ENCODE measurements at places on chromosomes 3 and 15.

DNA sequence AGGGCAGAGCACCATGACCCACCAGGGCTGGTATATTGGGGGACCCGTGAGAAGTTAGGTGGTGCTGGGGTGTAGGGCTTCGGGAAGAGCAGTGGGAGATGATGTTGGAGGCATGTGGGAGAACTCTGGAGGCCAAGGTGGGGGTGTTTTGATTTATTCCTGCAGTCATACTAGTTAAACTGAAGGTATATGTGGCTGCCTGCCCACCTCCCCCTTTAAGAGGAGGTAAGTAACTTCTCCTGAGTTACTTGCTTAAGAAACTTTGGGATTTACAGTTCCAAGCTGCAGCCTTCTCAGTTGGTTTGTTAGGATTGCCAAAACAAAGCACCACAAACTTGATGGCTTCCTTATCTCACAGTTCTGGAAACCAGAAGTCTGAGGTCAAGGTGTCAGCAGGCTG, 73.1 kb upstream of the AGBL1 start:
- no peak for DNase-seq

- DNase-seq = no peak
Observed at GRCh38 chr3:150396956-150397550, 11.0 kb upstream of the TSC22D2 start.

GRCh38 chr3:149376718-149377407, 586 bp downstream of the TM4SF1 start:
- no peak for DNase-seq

- no peak for DNase-seq
Observed at GRCh38 chr3:72665701-72666446, 182.4 kb downstream of the SHQ1 start.

GRCh38 chr3:54527953-54528352, 399.9 kb downstream of the LRTM1 start:
- no peak for DNase-seq

DNA sequence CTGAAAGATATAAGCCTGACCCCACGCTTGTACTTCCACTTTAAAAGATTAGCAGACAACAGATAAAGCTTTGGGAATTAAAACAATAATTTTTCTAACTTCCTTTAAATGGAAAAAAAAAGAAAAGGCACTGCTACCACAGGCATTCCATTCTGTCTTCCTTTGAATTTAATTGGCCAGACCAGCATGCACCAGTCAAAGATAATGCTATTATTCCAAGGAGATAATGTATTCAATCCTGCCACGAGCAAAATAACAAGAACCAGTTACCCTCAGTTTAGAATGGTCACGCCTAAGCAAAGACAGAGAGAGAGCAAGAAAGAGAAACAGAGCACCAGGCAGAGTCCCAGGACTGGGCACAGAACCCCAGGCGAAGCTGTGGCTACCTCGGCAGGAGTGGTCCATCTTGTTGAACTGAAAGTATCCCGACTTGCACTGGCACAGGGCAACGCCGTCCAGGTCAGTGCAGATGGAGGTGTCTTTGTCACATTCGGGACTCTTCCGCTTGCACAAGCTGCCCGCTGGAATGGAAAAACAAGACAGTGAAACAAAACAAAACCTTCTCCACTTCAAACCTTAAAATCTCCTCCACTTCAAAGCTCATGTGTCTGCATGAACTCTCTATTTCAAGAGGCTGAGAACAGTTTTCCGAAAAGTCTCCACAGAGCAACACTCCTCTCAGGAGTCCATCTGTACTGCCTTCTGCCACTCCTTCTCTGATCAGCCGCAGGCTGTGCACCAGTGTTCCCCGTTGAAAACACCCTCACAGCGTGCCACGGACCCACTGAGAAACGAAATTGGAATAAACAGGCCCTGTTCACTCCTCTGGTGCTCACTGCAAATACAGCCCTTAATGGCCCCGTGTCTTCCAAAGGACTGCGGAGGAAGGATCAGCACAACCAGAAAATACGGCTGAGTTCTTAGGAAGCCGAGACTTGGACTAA, 58.2 kb downstream of the HEG1 start:
- no peak for DNase-seq

DNA sequence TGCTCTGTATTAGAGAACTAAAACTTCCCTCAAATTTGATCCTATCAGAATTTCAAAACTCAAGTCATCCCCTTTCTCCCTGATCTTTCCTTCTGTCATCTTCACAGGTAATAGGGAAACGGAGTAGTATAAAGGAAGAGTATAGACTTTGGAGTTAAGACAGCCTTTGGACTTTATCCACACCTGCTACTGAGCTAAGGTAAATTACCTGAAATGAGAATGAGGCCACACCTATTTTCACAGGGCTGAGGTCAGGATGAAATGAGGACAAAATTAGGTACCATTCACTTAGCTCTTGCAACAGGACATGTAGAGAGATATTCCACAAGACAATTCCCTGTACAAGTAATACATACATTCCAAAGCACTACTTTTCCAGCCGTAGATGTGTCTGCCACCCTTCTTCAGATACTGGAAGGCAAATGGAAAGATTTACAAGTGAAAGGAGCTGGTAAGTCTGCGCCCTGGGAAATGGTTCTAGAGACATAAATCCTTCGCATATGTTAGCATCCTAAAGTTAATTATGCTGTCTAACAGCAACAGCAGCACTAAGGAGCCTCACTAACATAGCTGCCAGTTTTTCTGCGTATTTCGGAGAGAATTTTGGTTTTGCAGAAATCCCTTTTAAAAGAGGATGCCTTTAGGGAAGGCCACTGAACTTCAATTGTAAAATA, 461.8 kb downstream of the SHQ1 start:
- no peak for DNase-seq

DNA sequence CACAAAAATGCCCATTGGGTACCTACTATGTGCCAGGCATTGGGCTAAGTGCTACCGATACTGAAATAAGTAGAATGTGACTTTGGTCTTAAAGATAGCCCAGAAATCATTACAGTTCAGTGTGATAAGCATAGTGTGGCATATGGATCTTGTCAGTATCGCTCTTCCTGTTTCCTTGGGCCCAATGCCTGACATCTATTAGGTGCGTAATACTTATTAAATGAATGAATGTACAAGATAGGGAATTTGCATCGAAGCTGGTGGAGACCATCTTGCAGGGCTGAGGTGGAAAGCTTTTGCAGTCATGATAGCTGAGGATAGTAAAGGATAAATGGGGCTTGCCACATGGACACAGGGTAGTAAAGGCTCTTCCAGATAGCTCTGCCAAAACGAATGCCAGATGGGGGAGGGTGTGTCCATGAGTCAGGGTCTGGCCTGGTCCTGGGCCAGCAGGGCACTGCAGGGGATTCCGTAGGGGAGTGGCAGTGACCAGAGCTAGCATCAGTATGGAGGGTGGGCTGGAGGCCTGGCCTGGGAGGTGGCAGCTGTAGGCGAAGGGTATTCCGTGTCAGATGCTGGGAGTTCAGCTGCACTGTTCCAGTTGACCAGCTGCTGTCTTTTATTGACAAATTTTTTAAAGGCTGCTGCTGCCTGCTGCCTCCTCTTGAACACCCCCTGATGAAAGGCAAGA, 23.5 kb downstream of the TSEN2 start:
- DNase-seq = no peak

- no peak for DNase-seq
Observed at GRCh38 chr3:133504736-133505135, 68.8 kb upstream of the CDV3 start.

DNA sequence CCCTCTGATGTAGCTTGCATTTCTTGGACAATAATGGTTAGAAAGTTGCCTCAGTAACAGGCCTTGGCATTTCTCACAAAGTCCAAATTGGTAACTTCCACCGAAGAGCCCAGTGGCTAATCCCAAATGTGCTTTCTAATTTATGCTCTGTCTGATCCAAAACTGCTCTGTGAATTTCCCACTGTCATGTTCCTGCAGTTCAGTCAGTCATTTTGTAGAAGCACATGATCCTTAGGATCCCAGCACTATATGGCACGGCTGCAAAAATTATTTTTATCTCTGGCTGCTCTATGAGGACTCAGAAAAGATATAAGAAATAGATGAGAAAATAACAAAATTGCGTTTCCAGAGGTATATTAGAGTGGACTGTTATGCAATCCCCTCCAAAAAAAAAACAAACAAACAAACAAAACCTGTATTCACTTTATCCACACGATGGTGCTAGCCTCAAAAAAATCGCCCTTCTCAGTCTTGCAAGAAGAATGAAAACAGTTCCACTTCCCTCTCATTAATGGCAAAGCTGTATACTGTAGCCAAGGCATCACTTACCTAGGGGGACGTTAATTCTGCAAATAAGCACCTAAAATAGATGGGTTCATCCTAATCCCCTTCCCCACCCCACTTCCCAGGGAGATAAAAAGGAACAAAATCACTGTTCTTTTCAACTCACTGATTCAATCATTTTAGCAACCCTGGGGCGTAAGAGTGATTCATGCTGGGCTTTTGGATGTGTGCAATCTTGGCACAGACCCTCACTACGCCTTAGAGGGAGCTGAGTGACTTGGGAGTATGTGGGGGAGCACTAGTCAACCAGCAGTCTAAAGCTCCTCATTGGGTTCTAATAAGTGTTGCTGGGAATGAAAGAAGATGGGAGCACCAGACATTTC, 61.3 kb downstream of the TMCO5A start:
- DNase-seq = peak; percentile 70

DNA sequence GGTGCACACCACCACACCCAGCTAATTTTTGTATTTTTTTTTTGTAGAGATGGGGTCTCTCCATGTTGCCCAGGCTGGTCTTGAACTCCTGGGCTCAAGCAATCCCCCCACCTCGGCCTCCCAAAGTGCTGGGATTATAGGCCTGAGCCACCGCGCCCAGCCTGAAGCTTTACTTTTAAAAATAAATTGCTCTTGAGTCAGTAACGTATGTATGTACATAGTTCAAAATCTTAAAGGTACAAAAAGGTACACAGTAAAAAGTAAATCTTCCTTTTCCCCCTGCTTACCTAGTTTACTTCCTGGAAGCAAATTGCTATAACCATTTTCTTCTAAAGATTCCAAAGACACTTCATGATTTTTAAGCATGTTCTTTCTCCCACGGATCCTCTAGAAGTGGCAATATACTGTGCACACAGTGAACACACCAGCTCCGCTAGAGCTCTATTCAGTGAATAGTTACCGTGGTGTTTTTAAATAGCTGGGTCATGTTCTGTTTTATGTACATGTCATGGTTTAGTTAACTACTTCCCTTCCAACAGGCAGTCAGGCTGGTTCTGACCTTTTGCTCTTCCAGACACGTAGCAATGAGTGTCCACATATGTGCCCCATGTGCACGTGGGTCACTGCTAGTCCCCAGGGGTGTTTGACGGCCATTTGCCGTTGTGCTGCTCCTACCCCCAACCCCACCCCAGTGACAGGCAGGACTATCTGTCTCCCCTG, 82.1 kb downstream of the EEFSEC start:
- DNase-seq = no peak

DNA sequence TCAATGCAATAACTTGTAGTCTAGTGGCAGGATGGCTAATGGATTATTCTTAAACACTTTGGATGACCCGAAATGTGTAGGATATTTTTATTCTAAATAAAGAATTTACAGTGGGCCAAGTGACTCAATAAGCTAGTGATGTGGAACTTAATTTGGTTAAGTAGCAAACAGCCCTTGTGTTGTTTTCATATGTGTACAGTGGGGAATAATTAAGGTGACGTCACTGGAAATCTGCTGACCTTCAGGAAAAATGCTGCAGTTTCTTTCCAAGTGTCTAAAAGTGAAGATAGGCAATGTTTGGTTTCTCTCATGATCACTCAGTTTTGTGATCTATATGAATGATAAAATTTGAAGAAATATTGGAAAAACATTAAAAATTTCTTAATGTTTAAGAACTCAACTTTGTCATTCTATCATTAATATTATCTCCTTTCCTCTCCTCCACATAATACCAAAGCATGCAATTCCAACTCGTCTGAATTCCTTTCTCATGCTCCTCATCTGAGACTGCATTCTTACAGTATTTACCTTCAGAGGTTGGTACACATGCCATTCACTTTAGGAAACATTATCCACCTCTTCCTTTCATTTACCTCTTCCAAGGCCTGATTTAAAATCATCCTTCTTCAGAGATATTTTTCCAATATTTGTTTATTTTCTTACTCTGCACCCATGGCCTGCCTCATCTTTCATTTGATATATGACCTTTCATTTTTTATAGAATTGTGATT, 414.6 kb upstream of the ARPP21 start:
- DNase-seq = no peak

GRCh38 chr3:58559586-58559985, 17.6 kb downstream of the FAM107A start:
- DNase-seq = no peak

DNA sequence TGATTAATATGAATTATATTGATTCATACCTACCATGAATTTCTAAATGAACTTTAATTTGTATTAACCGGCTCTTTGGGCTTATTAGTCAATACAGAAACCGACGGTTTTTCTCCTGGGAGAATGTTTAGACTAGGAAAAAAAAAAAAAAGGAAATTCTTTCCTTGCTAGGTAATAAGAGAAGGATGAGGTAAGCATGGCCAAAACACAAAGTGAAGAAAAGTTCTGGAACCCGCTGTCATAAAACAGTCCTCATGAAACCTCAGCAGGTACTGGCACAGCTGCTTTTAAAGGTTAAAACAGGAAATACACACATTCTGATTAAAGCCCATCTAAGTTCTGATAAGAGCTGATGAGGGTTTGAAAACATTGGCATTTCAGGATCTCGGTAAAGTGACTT, 30.8 kb upstream of the PSTPIP1 start:
- DNase-seq = no peak

DNA sequence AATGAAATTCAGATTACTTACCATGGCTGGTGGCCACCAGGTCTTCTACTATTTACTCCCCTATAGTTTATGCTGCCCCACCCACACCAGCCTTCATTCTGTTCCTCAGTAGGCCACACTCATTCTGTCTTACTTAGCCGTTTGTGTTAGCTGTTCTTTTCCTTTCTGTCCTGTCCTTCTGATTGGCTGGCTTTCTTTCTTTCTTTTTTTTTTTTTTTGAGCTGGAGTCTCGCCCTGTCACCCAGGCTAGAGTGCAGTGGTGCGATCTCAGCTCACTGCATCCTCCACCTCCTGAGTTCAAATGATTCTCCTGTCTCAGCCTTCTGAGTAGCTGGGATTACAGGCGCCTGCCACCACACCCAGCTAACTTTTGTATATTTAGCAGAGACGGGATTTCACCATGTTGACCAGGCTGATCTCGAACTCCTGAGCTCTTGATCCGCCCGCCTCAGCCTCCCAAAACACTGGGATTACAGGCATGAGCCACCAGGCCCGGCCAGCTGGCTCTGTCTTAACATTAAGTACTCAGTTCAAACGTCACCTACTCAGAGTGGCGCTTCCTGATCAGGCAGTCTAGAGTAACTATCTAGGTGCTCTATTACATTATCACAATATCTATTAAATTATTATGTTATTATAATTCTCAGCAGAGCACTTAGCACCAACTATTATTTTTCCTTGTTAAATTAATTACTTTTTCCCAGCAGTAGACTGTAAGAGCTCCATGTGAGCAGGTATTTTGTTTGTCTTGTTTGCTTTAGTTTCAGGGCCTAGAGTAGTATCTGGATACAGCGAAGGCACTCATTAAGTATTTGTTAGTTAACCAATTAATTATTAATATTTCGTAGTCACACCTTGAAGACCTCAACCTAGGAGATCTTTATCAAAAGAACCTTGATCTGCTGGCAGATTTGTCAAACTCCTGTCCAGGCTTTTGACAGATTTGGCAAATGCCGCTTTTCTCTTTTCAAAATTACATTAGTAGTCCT, 6.4 kb downstream of the CMSS1 start:
- DNase-seq = no peak
